ENCODE measurements at places on chromosomes 6 and 20.

DNA sequence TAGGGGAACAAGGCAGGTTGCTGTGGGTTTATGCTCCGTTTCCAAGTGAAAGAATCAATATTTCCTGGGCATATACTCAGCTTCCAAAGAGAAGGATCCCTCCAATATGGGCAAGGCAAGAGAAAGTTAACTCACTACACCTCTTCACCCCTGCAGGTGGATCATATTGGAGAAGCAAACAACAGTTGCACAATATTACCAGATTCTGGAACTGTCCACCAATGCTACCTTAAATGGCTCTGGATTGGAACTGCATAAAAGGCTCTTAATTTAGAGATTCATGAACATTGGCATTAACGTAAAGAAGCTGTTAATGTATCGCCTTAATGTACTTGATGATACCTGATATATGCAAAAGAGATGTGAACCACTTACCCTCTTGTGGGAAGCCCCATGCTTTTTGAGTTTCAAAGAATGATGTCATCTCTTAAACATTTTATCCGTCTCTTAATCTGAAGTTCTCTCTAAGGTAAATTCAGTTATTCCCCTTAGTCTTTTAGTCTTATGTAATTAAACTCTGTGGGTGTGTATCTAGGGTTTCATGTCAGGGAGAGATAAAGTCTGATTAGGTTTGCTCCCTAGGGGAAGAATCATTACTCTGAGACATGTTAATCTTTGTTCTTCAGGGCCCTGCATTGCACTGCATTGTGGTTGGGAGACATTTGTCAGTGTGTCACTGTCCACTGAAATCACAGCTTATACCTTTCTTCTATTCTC lies 99.5 kb downstream of the PHACTR1 start:
- no peak for DNase-seq

DNA sequence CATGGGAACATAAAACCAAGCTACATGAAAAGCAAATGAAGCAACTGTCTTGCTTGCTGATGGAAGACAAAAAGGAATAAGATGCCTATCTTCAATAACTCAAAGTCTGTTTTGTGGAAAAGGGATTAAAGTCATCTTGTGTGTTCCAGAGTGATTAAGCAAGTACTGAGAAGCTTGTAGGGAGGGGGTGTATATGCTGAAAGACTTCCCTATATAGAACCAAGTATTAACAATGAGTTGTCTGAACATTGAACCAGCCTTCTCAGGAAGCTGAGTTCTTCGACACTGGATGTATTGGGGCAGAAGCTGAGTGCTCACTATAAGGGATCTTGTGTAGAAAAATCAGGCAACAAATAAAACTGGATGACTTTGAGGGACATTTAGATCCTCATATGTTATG lies 451.8 kb downstream of the CD83 start:
- no peak for DNase-seq

GRCh38 chr20:51481341-51481914 lies 61.1 kb downstream of the NFATC2 start:
- no peak for DNase-seq

DNA sequence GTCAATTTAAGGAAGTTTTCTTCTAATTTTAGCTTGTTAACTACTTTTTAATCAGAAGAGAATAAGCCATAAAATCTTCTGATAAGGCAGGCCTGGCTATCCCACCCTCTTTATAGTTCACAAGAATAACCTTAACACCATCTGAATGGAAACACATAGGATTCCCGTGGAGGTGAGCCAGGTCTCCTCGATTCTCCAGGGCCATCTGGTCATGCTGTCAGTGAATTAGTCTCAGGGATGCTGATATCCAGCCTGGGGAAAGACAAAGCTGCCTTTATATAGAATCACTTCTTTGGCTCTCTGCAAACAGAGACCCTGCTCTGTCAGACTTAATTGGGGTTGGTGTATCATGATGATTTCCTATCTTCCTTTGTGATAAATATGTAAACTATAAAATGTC lies 30.1 kb upstream of the TAGAP start:
- no peak for DNase-seq

DNA sequence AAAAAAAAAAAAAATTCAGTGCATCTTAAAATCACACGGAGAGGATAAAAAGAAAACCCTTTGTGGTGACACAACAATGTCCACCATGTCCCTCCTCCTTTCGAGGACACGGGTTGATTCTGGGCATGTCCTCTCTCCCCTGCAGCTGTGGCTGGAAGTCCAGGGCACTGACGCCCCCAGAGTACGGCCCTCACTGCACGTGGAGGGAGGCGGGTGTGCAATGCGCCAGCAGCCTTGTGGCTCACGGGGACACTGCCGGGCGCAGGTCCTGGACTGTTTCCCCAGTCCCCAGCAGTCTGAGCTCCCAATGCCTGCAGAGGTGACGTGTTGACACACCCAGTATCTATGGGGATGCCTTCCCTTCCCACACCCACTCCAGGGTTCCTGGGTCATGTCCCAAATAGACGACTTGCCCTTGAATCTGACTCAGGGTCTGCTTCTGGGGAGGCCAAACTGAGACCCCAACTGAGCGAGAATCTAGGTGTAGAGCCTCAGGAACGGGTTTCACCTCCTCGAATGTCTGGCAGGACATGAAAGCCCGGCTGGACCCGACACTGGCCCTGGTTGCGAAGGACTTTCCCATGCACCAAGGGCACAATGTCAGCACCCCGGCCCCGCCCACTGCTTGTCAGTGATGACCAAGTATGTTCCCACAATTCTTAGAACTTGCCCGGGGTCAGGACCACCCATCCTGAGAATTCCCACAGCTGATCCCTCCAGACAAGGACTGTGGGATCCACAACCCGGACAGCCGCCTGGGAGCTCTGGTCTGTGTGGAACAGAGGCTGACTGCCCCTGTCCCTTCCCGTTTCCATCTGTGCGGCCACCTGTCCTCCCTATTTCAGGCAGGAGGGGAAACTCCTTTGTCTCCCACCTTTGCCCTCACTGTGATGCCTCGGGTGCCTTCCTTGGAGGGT lies 425.1 kb upstream of the SULF2 start:
- DNase-seq = no peak

- no peak for DNase-seq
Measured at GRCh38 chr6:156256161-156256560, 521.0 kb upstream of the ARID1B start.

DNA sequence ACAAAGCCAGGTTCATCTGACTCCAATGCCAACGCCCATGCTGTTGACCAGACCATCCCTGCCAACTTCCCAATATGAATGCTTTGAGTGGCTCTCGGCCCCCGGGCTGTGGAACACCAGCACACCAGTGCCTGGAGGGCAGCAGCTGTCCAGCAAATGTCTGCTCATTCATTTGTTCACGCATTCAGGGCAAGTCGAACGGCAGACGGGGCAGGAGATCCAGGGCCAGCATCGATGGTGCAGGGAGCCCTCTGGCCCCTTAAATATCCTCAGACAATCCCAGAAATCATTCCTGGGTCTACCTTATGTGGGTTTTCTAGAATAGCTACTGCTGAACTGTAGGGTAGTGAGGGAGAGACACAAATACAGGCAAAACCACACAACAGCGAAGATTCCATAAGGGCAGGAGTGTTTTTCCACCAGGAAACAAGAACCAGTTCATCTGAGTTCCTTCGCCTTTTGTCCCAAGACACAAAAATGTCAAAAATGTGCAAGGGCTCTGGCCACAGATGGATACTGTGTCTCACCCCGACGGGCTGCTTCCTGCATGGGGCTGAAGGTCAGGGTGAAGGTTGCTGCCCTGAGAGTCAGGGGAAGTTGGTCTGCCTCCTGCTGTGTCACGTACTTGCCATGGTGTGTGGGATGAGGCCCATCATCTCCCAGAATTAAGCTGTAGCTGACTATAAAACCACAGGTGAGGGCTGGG lies 15.5 kb downstream of the RIPOR3 start:
- no peak for DNase-seq

DNA sequence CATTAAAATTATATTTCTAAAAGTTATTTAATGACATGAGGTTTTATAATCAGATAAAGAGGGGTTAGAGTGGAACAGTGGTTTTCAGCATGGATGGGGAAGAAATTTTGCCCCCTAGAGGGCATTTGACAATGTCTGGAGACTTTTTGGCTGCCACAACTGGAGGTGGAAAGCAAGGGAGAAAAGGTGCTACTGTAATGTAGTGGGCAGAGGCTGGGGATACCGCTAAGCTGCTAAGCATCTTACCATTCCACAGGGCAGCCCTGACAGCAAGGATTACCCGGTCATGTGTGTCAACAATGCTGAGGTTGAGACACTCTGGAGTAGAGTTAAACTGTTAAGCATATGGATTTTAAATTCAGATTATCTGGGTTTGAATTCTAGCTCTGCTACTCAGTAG lies 52.9 kb upstream of the FABP7 start:
- DNase-seq = no peak

- DNase-seq = no peak
Measured at GRCh38 chr6:47147175-47147727, 105.1 kb upstream of the ADGRF1 start.

DNA sequence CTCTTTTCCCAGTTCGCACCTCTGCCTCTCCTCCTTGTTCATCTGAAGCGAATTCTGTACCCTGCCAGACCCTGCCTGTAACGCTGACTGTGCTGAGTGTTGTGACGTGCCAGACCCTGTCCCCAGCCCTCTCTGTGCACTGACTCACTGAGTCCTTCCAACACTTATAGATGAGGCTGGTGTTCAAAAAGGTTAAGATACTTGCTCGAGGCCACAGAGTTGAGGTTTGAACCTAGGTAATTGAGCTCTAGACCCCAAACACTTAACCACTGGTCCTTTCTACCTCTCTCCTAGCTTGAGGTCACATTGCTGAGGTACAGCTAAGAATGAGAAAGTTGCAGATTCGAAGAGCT lies 45.7 kb upstream of the NEDD9 start:
- no peak for DNase-seq

- DNase-seq = no peak
Measured at GRCh38 chr20:55067158-55067825, 591.9 kb downstream of the DOK5 start.

DNA sequence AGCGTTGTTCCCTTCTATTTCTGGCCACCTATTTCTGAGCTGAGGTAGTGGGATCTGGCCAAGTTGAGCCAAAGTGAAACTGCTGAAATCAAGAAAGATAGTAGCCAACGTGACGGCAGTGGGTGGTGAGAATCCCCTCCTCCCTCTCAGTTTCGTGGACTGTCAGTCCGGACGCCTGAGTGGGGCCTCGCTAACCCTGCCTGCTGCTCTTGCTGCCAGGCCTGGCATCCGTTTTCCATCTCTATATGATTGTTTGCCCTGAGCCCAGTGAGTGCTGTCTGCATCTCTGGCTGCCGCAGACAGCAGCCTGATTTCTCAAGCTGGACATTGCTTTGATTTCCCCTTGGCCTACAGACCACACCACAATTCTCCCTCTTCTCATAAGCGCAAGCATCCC lies 23.5 kb upstream of the PAX1 start:
- no peak for DNase-seq

DNA sequence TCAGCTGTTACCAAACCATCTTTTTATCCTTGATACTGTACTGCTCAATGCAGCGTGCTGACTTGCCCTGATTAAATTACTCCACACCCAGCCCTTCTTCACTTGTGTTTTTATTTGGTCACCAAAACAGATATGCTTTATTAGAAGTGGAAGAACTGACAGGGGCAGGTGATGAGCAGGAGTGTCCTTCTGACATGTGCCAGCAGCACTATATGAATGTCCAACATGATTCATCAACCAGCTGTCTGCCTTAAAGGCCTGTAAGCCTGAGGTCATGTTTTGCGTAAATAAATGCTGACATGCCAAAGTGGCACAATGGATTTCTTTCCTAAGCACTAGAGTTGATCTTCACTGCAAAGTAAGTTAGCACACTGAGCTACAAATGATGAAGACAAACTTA lies 15.4 kb downstream of the POPDC3 start:
- DNase-seq = peak; percentile 11

- peak; percentile 61 for DNase-seq
Measured at GRCh38 chr6:82711971-82712370, 348.4 kb downstream of the TPBG start.

DNA sequence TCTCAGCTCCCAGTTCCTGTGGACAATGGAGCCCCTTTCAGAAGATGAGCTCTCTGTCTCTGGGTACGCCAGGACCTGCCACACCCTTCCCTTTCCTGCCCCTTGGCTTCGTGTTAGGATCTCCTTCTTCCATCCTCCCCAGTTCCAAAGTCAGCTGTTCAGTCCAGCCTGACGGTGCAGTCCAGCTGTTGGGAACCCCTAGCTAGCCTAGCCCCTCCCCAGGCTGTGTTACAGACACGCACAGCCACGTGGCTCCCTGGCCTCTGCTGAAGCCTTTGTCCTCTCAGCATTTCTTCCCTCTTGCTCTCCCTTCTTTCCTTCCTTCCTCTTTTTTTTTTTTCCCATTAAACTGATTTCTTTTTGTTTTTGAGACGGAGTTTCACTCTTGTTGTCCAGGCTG lies 12.4 kb upstream of the TFAP2C start:
- DNase-seq = no peak

DNA sequence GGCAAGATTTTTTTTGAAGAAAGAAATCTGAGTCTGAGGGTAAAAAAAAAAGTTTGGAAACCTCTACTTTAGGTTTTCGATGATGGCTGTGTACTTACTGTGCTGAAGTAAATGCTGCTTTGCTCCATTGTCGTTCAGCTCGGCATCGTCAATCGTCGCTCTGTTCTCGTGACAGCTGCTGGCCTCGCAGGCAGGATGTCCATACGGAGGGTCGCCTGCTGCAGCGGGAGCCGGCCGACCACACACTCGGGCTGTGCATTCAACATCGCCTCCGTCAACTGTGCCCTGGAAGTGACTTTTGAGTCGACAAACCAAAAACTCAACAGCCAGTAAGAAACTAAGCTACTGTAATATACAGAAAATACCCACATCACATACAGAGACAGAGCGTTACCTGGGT lies 53.1 kb upstream of the SMOC2 start:
- DNase-seq = no peak

DNA sequence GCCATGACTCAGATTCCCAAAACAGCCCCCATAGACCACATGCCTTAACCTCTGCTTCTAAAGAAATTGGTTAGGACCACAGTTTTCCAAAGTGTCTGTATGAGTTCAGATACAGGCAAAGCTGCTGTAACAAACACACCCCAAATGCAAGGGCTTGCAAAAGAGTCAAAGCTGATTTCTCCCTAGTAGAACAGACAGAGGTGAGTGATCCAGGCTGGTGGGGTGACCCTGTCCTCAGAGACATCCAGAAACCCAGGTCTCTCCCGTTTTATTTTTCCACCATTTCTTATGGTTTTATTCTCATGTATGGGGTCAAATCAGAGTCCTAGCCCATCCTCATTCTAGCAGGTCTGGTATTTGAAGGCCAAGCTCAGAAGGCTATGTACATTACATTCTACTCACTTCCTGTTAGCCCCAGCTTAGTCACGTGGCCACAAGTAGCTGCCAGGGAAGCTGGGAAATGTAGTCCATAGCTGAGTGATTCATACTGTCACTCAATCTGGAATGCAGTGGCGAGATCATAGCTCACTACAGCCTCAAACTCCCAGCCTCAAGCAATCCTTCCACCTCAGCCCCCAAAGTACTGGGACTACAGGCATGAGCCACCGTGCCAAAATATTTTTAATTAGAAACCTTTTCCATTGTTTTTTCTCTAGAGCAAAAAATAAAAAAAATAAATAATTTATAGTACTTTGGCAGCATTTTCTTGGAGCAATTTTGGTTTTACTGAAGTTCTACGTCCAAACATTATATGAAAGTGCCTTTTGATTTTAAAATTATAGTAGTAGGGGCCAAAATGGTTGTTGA lies 175.2 kb downstream of the ZMYND8 start:
- DNase-seq = no peak

- no peak for DNase-seq
Measured at GRCh38 chr6:98974309-98974708, 26.6 kb upstream of the FBXL4 start.
